ENCODE measurements at places on chromosomes 6 and 20.

DNA sequence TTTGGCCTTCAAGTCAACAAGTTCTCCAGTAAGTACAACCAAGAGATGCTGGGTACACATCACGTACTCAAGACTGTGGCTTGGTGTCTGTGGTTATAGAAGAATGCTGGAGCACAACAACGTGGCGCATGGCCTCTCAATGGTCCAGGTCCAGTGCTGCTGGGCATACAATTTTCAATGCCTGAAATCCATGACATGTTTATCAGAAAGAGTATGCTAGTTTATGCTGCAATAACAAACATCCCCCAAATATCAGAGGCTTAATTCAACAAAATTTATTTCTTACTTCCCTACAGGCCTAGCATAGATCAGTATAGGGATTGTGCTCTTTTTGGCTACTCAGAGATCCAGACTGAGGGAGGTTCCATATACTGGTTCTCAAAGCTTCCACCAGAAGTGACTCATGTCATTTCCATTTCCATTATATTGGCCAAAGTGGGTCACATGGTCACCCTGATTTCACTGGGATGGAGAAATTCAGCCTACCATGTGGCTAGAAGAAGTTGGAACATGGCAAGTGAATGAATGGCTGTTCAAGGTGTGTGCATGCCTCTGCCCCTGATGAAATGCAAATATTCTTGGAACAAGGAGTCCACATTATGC lies 33.3 kb upstream of the KIF16B start:
- no peak for DNase-seq

DNA sequence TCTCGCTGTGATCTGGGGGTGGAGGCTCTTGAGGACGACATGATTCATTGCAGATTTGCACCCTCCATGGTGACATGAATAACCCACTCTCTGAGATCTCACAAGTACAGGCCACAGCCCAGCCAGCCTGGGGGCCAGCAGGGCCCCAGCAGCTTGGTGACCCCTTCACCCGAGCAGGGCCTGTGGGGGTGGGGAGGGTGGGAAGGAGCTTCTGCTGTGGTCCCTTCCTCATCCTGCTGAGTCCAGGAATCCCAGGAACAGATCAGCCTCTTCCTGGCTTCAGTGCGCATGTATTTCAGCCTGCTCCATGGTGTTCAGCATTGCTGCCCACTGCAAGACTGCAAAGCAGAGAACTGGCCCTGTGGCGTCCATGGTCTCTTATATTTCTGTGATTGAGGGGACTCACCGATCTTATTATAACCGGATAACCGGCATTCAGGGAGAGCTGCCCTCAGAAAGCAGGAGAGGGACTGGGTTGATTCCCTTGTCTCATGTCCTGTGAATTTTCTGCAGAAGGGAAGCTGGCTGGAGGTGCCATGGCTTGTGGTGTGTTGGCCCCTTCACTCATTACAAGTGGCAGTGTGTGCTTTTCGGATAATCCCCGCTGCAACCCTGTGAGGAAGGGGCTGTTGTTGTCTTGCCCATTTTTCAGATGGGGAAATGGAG lies 118.8 kb upstream of the FRMD1 start:
- no peak for DNase-seq

- no peak for DNase-seq
Measured at GRCh38 chr6:36818756-36819155, 20.5 kb downstream of the CPNE5 start.

DNA sequence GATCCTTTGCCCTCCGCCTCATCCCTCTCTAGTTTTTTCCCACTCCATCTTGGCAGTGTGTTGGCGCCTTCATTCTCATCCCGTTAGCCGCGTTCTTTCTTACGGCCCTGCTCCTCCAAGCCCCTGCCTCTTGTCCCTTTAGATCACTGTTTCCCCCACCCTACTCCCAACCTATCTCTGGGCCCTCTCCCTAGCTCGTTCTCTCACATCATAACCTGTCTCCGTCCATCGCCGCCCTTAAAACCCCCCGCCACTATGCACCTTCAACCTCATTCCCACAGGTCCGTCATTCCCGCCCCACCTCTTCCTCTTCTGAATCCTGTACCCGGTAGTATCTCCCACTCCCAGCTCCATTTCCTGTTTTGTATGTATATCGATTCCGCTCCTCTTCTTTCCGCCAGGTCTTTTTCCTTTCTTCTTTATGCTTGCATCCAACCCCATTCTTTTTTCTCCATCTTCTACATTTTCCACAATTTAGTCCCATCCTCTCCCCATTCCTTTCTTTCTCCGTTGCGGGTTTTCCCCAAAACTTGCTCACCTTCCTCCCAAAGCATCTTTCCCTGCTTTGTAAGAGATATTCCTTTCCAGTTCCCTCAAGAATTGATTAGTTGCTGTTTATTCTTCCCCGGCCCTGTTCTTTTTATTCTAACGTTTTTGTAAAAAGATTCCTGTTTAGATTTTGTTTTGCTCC lies 671 bp downstream of the EFHC1 start:
- peak; percentile 32 for DNase-seq

GRCh38 chr6:122956376-122956775 lies 39.7 kb upstream of the CLVS2 start:
- no peak for DNase-seq

DNA sequence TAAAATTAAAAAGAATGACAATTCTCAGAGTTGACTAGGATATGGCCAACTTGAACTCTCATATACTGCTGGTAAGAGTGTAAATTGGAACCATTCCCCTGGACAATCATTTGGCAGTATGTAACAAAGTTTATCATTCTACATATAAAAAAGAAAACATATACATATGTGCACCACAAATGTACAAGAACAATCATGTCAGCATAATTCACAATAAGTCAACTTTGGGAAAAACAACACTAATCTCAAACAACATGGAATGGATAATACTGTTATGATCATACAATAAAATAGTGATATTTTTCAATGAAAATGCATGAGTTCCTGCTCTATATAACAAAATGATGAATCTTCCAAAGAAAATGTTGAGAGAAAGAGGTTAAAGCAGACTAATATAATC lies 1078.7 kb upstream of the EPHA7 start:
- no peak for DNase-seq

DNA sequence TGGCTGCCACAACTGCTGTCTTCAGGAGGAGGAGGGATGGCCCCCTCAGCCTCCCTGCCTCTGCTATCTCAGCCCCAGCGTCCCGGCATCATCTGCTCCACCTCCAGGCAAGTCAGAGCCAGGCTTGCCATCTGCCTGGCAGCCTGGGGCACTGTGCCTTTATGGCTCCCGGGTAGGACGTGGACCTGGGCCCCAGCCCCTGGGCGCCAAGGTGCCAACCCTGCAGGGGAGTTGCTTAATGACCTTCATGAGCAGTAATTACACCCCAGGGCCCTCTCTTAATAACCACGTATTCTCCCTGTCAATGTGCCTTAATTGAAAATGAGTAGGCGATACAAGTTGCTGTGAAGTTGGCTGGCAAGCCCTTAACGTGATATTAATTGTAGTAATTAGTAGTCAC lies 122.1 kb upstream of the MLN start:
- no peak for DNase-seq

DNA sequence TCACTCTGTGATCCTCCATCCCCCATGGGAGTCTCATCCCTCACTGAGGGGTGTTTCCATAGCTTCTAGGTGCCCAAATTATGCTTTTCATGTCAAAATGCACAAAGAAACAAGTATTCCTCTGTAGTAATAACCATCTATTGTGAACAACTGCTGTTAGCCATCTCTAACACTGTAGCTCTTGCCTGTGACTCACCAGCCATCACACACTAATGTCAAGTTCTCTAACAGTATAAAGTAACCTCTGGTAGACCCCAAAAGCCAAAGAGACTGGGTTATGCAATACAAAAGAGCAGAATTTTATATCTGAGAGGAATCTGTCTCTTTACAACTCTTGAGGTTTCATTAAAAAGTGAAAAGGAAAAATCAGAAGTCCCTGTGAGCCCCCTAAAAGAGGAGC lies 25.4 kb upstream of the IYD start:
- DNase-seq, result no peak

DNA sequence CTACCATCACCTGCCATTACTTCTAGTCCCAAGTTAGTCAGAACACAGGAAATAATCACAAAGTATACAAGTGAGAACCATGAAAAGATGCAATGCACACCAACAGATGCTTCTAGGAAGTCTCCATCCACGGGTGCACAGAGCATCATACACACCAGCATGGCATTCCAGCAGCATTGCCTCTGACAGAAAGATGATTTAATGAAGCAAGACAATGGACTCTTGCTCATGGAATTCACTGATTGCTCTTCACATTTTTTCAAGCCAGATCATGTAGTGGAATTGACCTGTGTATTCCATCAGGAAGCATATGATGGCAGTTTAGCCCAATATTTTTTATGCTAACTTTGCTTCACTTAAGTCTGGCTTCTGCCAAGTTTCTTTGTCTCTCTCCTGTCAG lies 406.3 kb upstream of the RGS17 start:
- no peak for DNase-seq

GRCh38 chr6:50097966-50098640 lies 48.4 kb upstream of the DEFB112 start:
- no peak for DNase-seq

DNA sequence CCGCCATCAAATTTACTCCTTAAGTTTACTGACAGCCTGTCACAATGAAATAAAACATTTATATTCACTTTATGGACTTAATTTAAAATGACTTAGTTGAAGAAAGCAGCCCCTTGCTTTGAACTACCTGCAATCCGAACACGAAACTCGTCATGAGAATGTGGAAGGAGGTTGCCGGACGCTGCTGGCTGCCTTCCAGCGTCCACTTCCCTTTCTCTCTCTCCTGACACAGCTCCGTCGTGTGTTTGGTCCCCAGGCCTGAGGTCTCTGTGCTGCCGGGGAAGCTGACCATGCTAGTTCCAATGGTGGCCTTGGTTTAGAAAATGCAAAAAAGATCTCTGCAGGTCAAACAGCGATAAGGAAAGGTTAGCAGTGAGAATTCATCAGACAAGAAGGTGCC lies 519.7 kb downstream of the CDH26 start:
- no peak for DNase-seq

DNA sequence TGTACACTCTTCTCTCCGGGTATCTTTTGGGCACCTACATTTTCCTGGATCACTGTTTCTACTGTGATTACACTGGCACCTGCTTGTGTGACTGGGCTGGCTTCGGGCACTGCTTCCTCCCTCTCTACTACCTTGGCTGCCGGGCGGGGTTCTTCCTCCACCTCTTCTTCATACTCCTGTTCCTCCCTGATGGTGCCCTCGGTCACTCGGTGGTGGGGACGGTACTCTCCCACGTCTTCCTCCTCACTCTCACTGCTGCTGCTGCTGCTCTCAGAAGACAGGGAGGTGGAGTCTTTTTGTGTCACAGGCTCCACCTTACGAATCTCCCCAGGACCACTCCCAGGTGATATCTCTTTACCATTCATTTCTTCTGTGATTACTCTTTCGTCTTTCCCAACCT lies 42.5 kb downstream of the SMLR1 start:
- no peak for DNase-seq

- DNase-seq, result no peak
Measured at GRCh38 chr20:33824852-33825251, 13.7 kb downstream of the CHMP4B start.

DNA sequence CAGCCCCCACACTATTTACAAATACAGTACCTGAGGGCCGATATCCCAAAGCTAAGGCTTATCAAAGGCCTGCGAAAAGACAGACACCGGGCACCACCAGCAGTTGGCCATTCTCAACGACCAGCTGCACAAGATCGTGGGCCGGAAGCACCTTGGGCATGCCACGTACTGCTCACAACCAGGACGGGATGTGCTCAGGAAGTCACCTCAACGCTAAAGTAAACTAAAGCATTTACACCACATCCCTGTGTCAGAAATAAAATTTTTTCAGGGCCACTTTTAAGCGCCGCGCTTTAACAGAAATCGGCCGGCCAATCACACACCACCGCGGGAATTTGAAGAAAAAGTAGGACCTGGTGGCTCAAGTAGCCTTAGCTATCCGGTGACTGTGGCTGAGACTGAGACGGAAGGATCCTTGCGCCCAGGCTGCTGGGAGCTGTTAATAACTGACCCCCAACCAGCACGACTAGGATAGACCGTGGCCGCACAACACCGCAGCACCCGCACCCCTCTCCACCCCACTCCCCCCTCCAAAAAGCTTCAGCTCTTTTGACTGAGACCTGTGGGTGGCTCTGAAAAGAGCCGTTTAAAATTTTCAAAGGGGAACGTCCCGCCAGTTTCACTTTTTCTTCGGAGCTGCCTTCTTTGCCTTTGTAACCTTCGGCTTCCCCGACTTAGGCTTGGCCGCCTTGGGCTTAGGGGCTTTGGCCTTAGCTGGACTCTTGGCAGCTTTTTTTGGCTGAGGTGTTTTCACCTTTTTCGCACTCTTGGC lies 131.2 kb upstream of the BTN3A2 start:
- DNase-seq, result no peak

GRCh38 chr20:13852306-13852705 lies 67.5 kb downstream of the NDUFAF5 start:
- DNase-seq, result no peak

- no peak for DNase-seq
Measured at GRCh38 chr20:49976542-49976941, 6.2 kb upstream of the SNAI1 start.

DNA sequence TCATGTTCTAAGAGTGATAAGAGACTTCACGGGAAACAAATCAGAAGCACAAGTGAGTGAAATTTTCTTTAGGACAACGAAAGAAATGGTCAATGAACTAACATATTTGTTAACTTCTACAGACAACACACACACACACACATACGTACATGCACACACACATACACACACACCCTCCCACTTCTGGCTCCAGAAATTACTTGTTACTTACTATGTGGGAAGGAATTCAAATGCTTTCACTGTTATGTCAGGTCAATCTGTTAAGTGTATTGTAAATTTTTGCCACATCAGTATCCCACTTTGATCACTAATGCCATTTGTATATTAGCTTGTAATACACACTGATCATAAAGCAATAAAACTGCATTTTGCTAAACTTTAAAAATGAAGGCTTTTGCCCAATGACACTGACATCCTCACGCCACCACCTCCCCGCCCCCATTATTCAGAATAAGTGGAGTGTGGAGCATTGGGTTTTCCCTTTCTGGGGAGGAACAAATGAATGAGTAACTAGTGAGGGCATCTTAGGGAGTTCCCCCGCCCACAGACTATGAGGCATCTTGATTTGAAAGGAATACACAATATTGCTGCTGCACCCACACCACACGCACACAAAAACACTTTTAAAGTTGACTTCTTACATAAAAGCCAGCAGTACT lies 76.2 kb downstream of the ATXN1 start:
- DNase-seq, result no peak

- DNase-seq, result no peak
Measured at GRCh38 chr6:45012687-45013086, 315.4 kb upstream of the RUNX2 start.

DNA sequence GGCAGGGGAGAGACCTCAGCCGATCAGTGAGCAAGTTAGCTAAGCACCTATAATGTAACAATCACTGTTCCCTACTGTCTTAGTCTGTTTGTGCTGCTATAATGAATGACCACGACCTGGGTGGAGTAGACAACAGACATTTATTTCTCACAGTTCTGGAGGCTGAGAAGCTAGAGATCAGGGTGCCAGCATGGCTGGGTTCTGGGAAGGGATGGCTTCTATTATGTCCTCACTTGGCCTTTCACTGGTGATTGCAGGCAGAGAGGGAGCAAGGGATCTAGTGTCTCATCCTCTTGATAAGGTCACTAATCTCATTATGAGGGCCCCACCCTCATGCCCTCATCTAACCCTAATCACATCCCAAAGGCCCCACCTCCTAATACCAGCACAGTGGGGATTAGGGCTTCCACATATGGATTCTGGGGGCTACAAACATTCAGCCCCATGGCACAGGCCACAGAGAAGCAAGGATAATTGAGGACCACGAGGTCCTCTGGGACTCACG lies 162.5 kb downstream of the CD83 start:
- no peak for DNase-seq

GRCh38 chr6:143806282-143807102 lies 36.6 kb upstream of the LTV1 start:
- DNase-seq, result no peak

All from neuronal stem cell (in vitro differentiated cells).